ENCODE measurements at places on chromosomes 16 and 17.

- DNase-seq, result no peak
Observed at GRCh38 chr17:39118674-39119419, 32.6 kb downstream of the PLXDC1 start.

DNA sequence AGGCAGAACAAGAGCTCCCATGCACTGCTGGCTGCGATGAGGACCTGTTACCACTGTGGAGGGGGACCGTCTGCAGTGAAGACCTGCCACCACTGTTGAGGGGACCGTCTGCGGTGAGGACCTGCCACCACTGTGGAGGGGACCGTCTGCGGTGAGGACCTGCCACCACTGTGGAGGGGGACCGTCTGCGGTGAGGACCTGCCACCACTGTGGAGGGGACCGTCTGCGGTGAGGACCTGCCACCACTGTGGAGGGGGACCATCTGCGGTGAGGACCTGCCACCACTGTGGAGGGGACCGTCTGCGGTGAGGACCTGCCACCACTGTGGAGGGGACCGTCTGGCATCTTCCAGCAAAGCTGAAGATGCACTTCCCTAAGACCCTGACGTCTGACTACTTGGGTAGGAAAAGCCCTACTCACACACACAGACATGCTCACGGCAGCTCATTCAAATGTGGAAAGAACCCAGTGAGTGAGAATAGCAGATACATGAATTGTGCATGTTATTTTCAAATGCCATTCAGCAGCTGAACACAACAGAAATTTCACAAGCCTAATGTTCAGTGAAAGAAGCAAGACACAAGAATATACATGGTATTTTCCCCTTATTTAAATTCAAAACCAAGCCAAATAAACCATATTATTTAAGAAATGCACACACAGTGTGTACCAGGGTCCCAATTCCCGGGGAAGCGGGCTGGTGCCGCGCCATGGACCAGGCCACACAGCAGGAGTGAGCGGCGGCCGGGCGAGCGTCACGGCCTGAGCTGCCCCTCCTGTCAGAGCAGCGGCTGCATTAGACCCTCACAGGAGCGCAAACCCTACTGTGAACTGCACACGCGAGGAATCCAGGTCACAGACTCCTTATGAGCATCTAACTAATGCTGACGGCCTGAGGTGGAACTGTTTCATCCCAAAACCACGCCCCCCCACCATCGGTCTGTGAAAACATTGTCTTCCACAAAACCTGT is 64.2 kb upstream of the METRNL start:
- peak; percentile 17 for DNase-seq

GRCh38 chr17:76085066-76085730 is 6.2 kb downstream of the ZACN start:
- no peak for DNase-seq

DNA sequence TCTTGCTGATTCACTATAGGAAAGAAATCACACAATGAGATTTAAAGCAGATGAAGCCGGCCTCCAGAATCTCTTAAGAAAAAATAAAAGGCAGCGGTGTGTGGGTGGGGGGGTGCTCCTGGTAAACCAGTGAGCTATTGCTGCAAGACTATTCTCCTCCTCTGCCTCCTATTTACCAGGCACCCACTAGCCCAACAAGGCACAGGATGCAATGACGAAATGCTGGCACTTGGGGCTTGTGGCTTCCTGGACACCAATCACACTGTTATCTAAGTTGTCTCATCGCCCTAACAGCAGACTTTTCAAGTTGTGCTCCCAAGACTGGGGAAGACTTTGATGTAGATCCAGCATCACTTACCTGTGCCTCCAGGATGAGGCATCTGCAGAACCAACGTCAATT is 50.2 kb upstream of the NDRG4 start:
- no peak for DNase-seq

DNA sequence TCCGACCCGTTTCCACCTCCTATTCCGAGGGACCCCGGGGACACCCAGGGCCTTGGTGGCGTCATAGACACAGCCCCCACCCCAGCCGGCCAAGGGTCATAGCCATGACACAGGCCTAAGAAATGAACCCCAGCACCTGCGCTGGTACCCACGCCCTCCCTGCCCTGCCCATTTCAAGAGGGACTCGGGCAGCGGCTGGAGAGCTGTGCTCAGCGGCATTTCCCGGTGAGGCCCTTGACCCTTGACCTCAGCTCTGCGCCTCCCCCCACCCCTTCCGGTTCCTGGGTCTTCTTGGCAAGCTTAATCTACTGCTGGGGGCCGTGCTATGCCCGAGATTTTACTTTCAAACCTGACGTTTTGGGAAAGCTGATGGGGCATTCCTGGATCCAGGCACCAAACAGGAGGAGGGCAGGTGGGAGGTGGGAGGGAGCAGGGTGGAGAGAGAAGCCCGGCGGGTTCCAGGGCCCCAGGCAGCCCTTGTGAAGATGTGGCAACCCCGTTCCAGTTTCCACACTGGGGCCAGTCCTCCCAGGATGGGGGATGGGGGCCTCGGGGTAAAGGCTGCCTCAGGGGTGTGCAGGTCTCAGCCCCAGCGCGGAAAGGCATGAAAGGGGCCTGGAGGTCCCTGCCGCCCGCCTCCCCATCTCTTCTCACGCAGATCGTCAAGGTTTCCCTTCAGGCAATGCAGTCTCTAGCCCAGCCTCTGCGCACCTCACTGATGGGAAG is at the start of gene SLC22A31:
TSS of gene SLC22A31 (minus strand) at position 414 of the 726 bp plus-strand sequence. CDS start at position 378, 36 bp downstream.
- no peak for DNase-seq

DNA sequence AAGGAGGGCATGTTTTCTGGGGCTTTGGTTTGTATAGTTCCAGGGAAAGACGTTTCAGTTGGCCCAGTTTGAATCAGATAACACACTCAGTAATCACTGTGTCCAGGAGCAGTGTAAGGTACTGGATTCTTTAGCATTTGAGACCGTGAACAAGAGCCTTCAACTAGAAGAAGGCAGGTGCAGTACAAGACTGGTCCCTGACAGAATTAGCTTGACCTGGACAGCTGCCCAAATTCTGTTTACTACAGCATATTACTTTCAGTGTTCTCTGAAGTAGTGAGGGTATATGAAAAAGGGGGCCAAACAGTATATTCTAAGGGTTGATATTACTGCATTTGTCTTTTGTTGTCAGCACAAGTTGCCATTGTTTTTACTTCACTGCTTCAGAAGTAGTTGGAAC is 81.3 kb downstream of the COX10 start:
- DNase-seq, result no peak

DNA sequence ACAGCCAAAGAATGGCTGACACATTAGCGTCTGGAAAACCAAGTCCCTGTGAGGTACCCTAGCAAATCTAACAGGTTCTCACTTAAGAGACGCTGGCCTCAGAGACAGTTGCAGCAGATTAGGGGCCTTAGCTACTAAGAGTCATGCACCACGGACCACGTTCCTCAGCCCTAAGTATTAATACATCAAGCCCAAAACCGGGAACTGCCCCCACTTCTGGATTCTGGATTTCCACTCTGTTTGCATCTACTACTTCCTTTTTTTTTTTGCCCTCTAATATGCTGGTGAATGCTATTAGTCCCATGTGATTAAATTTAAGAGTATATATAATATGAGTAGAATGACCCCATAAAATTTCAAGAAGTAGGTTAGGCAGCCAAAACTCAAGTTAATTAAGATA is 775 bp upstream of the TERB1 start:
- DNase-seq, result no peak

DNA sequence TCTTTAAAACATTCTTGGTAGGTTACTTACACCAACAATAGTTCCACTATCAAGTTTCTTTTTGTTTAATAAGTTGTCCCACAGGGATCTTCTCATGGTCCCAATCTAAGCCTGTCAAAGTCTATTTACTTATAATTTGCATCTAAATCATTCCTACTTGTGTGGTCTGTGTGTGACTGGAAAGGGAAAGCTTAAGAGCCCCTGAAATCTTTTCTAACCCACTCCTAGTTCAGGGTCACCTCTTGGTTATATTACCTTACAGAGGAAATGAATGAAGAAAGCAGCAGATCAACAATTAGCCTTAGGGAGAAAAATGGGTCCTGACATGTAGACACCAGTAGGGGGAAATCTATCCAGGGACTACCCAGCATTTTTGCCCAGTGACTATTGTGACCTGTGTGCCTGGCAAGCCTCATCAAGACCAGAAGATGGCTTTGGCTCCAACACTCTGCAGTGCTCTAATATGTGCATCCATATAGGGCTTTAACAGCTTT is 110.4 kb upstream of the HAS3 start:
- peak; percentile 36 for DNase-seq

- no peak for DNase-seq
Observed at GRCh38 chr17:30321314-30321713, 12.5 kb downstream of the TMIGD1 start.

DNA sequence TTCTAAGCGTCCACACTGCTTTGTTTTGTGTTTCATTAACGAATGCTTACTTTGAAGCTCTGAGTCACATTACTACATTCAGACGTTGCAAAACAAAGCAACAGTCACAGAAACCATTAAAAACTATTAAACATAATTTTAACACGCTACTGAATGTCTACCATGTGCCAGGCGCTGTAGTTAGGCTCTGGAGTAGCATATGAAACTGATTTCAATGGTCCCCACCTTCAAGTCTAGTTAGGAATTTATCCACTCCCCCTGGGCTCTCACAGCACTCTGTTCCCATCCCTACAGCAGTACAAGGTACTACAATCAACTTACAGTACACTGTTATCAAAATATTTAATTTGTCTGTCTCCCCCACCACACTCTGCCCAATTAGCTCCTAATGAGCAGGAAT is 631 bp downstream of the UTP6 start:
- no peak for DNase-seq

GRCh38 chr17:81499601-81499970 is 13.0 kb downstream of the ACTG1 start:
- no peak for DNase-seq

DNA sequence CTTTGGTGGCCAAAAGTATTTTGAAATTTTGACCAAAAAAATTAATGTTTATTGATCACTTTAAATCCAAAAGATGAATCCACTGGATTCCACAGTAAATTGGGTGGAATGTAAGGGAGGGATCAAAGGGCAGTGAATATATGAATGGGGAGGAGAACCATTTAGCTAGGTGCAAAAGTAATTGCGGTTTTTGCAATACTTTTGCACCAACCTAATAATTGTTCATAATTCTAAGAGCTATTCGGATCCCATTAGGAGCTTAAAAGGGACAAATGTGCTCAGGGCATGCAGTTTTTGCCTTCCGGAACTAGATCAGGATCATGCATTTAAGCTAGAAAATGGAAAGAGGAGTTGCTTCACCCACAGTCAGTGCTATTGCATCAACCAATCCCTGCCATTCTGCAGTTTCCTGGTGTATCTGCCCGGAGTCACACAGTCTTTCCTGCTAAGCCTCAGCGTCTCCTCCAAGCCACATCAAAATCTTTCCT is at the start of gene LPO:
TSS of gene LPO (plus strand) at position 438 of the 488 bp plus-strand sequence. CDS start 4,396 bp downstream, outside the sequence.
- no peak for DNase-seq

Data from eye (tissue), 1 donor.